ENCODE measurements at places on chromosomes 16 and 17.

DNA sequence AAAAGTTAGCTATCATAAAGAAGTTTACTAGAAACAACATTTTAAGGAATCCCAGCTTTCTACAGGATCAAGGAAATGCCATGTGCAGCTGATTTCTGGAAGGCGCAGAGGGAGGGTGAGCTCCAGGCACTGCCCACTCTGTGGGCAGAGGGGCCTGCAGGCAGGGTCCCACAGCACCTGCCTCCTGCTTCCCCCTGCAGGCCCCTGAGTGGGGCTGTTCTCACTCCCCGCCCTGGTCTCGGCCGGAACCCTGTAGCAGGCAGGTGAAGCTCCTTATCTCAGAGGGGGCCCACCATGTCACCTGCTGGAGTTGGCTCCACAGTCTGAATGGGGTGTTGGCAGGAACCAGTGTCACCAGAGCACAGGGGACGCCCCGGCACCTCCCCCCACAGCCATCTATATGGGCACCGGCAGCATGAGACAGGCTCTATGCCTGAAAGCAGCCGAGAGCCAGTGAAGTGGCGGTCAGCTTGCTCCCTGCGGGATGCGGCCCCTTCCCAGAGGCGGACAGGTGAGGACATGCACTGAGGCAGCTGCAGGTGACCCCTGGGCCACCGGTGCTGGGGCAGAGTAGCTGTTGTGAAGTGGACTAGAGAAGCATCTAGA is 47.6 kb upstream of the FASN start:
- no peak for DNase-seq

GRCh38 chr16:66130296-66130905 is 236.1 kb upstream of the CDH5 start:
- DNase-seq: no peak

- no peak for DNase-seq
Measured at GRCh38 chr17:2040942-2041560, 771 bp upstream of the OVCA2 start.

DNA sequence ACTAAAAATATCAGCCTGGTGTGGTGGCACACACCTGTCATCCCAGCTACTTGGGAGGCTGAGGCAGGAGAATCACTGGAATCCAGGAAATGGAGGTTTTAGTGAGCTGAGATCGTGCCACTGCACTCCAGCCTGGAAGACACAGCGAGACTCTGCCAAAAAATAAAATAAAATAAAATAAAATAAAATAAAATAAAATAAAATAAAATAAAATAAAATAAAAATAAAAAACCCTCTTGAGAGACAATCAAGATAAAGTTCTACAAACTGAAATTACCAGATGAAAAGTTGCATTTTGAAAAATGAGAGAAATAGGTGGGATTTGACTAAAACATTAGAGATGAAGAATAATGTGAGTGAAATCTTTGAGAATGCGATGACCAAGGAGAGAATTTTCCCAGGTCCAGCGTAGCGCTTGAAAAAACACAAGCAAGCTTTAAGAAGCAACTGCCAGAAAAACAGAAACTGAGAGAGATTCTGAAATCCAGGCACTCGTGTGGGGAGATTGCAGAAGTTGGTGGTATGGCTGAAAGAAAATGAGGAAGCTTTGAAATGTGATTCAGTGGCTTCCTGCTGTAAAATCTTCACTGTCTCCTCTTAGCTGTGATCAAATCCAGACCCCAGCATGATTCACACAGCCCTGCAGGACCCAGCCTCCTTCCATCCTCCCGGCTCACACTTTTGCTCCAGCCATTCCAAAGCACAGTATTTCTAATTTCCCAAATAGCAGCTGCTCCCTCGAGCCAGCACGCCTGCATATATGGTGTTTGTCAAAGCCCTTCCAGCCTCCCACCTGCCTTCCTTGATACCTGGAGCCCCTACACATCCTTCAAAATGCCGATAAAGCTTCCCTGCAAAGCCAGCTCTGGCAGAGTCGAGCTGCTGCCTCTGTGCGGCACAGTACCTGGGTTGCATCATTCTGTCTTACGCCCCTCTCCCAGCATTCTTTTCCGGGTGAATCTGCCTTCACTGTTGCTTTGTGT is 8.2 kb upstream of the CD300E start:
- no peak for DNase-seq

- DNase-seq: no peak
Measured at GRCh38 chr16:85036236-85037049, 8.8 kb downstream of the KIAA0513 start.

DNA sequence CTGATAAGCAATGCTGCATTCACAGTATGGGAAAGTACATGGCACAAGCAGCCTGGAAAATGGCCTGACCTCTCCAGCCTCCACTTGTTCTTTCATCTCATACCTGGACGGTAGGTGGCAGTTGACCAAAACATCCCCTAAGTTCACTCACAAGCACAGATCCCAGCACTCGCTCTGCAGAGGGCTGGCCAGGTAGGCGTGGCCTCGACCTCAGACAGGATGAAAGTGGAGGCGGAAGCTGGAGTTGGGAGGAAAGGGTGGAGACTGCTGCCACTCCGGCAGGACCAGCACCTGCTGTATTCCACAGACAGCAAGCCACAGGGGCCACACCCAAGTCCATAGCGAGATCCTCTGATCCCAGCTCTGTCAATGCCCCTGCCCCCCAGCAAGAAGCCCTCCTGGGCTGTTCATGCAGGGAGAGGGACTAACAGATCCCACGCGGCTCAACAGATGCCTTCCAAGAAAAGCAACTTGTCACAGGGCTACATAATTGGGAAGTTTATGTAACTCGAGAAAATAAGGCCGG is 31.3 kb downstream of the ZCCHC14 start:
- DNase-seq: no peak

DNA sequence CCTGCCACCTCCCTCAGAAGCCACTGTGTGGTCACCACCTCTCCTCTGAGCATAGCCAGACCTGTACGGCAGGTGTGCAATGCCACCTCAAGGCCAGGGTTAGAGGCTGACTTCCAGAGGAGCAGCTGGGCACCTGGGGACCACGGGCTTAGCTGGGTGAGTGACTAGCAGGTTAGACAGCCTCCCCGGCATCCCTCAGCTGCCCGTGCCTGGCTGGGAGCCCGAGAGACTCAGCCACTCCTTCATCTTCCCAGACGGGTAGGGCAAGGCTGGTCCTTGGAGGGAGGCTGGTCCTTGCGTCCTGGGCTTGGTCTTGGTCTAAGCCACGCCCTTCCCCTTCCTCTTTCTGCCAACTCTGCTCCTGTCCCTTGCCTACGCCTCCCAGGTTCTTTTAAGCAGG is 7.8 kb downstream of the CRHR1 start:
- no peak for DNase-seq

DNA sequence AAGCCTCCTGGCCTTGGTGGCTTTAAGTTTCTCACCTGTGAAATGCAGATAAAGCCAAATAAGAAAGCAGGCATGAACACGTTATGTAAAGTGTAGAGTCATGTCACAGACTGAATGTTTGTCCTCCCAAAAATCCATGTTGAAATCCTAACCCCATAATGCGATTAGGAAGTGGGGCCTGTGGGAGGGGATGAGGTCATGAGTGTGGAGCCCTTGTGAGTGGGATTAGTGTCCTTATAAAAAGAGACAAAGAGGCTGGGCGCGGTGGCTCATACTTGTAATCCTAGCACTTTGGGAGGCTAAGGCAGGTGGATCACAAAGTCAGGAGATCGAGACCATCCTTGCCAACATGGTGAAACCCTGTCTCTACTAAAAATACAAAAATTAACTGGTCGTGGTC is 19.5 kb upstream of the C16orf78 start:
- no peak for DNase-seq

- no peak for DNase-seq
Measured at GRCh38 chr16:88479793-88480760, 27.0 kb downstream of the ZFPM1 start.

DNA sequence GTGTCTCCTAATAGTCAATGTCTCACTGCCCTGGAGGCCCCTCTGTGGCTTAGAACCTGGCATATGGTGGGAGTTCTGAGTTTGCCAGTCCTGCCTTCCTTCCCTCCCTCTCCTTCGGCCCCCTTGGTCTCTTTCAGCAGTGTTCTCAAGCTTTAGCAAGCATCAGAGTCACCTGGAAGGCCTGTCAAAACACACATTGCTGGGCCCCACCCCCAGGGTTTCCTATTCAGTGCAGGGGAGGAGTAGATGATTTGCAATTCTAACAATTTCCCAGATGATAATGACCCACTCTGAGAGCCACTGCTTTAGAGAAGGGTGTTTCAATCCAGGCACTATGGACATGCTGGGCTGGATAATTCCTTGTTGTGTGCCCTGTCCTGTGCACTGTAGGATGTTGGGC is 26.4 kb upstream of the TMEM220 start:
- DNase-seq: no peak

GRCh38 chr17:70030371-70030770 is 44.7 kb upstream of the KCNJ16 start:
- no peak for DNase-seq

GRCh38 chr16:21991621-21992020 is 9.3 kb downstream of the PDZD9 start:
- DNase-seq: no peak

DNA sequence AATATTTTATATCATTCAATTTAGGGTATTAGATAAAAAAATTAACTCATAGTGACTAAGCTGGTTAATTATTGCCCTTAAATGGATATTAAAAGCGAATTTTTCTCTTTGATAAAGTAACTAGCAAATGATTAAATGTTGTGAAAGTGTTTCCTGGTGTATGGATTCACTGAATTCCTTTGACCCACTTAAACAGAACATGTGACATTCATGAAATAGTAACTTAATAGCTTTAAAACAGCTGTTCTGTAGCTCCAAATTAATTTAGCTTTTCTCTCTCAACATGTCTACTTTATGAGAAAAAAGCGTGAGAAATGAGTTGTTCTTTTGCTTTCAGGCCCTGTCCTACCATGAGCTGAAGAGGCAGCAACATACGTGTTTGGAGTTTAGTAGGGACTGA is 36.4 kb upstream of the APPBP2 start:
- no peak for DNase-seq

- no peak for DNase-seq
Measured at GRCh38 chr17:21058098-21058893, 15.5 kb upstream of the USP22 start.

DNA sequence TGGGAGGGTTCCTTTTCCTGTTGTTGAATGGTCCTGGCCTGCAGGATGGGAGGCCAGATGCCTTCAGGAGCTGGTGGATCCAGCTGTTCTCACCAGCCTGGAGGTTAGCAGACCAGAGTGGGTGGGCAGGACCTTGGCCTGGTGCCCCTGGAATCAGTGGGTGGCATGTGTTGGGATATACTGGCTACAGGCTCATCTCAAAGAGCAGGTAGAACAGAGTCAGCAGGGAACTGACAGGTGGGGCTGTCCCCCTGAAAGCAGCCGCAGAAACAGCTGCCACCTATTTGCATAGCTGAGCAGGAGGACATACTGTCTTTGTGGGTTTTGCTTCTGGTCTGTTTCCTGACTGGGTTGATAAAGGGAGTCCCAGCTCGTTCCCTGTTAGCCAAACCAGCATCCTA is 144.1 kb downstream of the RAB11FIP4 start:
- DNase-seq: no peak

DNA sequence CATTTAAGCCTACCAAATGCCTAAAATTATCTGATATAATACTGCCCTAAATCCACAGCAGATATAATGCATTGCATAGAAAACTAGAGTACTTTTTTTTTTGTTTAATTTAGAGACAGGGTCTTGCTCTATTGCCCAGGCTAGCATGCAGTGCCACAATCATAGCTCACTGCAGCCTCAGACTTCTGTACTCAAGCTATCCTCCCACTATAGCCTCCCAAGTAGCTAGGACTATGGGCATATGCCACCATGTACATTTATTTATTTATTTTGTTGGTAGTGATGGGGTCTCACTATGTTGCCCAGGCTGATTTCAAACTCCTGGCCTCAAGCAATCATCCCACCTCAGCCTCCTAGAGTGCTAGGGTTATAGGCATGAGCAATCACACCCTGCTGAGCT is 20.0 kb downstream of the BRCA1 start:
- DNase-seq: no peak

GRCh38 chr16:87581857-87582215 is 20.5 kb upstream of the JPH3 start:
- peak; percentile 97 for DNase-seq

- DNase-seq: no peak
Measured at GRCh38 chr17:74447628-74448159, 15.8 kb downstream of the GPRC5C start.

DNA sequence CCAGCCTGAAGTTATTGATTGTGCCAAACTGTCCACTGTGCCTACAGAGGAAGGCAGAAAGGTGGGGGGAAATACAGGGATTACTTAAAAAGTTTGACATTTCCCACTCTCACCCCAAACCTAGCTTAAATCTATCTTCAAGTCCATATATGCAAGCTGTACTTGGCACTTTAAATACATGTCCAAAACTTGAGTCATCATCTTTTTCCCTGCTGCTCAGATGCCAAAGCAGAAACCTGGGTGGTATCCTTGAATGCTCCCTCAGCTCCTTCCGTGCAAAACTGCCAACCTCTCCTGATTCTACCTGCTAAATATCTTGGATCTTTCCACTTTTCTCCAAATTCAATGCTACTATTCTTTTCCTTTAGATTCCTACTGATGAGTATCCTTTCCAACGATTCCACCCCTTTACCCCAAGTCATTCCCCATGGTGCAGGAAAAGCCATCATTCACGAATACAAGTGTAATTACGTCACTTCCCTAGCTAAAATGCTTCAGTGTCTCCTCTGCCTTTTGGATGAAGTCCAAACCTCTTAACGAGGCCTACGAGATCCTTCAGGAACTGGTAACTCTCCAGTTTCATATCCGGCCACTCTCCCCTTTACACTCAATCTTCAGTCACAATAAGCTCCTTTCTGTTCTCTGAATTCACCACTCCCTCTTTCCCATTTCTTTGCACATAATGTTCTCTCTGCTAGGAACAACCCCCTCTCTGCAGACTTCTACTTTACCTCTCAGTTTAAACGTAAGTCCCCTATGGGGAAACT is 9.3 kb downstream of the BECN1 start:
- peak; percentile 23 for DNase-seq

- no peak for DNase-seq
Measured at GRCh38 chr17:9170336-9170735, 149.0 kb downstream of the NTN1 start.
